ENCODE measurements at places on chromosomes 6 and 20.

DNA sequence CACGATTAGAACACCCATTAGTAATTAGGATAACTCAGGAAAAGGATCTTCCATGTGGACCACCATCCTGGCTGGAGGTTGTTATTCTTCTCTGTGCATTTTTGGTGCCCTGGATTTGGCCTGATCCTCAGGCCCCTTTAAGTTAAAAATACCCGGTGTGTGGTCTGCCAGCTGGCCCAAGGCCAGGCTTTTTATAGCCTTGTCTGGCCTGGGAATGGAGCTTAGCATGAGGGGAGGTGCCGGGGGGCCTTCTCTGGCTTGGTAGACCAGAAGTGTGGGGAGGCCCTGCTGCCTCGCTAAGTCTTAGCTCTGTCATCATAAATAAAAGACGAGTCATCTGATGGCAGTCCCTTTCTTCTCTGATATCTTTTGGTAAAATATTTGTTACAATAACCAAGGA is 71.4 kb downstream of the ARID1B start:
- no peak for DNase-seq

- DNase-seq = no peak
Observed at GRCh38 chr6:75117701-75118100, 88.2 kb downstream of the COL12A1 start.

- DNase-seq = no peak
Observed at GRCh38 chr6:147055821-147056392, 148.3 kb upstream of the STXBP5 start.

DNA sequence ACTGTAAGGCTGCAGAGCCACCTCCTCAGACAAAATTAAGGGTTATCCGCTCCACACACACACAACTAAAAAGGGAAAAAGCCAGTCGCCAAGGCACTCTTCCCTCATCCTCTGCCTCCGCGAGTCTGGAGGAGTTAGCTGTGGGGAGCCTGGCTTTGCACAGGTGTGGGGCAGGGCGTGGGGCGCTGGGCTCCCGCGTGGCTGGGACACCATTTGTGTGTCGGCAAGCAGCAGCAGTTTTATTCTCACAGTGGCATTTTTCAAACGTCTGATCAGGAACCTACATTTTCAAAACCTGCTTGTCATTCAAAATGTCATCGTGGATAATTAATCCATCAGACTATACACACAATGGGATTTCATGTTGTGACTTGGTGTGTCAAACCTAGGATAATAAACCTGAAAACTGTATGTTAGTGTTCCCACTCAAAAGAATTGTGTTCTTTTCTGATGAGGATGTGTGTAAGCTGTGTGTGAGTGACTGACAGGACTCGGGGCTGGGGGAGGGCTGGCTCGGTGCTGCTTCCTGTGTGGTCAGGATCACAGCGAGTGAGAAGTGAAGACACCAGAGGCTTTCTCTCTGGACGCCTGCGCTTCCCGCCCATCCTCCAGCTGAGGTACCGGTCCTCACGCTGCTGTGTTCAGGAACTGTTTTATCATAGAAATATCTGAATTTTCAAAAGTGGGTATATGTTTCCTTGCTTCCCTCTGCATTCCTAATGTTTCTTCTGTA is 83.1 kb downstream of the IRF4 start:
- DNase-seq = peak; percentile 77

DNA sequence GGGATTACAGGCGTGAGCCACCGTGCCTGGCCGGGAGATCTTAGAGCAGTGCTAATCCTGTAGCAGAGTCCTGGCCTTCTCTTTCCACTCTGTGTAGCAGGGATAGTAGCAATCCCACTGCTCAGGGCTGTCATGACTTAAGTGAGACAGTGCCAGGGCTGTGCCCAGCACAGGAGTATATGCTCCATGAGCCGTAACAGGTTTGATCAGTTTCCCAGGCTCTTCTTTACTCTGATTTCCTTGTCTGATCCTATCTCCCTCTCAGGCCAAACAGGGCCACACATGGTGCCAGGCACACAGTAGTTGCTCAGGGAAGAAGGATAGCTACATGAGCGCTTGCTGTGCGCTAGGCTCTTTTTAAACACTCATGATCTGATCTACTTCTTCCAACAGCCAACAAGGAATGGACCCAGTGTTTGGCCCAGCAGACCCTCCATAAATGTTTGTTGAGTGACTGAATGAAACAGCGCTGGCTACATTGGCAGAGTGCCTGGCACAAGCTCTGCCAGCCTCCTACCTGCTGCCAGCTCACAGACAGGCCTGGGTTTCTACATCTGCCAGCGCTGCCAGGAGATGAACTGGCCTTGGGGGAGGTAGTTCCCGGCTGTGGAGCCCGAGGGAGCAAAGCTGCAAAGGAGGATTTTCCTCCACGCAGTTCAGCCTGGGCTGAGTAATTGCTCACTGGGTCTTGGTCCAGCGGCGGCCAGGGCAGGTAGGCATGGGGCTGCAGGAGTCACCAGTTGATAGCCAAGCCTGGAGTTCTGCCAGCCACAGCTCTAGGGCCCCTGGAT is 36.9 kb downstream of the SNAI1 start:
- no peak for DNase-seq

DNA sequence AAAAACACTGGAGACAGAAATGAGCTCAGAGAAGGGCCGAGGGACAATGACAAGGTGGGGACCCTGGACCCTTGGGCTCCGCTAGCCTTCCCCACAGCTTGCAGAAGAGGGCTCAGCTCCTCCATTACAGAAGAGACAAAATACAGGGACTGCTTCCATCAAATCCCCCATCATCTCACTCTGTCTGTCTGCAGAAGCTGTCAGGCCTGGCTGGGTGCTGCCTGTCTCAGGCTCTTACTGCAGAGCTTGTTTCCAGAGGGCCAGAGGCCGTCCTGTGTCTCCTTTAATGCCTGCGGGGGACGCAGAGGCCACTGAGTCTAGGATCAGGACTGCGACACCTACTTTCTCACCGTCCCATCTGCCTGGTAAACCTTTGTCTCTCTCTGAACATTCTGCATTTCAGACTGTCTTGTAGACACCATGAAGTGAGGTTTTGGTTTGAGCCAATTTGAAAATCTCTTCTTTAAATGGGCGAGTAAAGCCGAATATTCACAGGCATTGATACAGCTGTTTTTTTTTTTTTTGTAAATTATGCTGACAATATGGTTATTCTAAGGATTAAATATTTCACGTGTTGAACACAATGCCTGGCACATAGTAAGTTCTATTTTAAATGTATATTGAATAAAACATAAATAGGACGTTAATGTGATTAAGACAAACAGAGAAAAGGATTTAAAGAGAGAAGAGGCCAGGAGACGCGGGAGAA is 28.3 kb downstream of the RNASET2 start:
- DNase-seq = no peak

DNA sequence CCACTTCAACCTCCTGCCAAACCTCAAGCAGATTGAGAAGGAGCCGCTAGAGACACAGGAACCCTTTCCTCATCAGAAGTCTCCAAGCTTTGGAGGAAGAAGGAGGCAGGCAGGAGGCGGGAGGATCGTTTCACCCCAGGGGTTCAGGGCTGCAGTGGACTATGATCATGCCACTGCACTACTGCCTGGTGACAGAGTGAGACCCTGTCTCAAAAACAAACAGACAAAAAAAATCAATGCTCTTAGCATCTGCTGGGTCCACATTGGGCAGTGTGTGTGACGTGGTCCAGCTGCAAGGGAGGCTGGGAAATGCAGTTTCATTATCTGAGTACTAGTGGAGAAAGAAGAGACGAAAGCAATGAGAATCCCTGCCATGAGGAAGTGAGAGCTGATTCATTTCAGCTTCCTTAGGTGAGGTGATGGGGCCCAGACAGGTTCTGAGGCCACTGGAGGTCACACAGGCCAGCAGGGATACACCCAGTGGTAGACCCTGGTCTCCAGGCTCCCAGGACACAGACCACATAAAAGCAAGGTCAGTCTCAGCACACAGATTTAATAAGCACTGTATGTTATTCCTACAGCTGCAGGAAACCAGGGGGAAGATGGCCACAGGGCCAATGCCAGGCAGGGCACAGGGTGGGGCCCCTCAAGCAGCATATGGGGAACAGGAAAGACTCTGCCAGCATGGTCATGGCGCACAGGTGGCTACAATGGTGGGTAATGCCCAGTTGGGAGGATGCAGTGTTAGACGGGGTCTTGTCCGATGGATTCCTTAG is 4.3 kb downstream of the GFRA4 start:
- DNase-seq = no peak

GRCh38 chr6:21771626-21772320 is 178.2 kb downstream of the SOX4 start:
- DNase-seq = no peak

DNA sequence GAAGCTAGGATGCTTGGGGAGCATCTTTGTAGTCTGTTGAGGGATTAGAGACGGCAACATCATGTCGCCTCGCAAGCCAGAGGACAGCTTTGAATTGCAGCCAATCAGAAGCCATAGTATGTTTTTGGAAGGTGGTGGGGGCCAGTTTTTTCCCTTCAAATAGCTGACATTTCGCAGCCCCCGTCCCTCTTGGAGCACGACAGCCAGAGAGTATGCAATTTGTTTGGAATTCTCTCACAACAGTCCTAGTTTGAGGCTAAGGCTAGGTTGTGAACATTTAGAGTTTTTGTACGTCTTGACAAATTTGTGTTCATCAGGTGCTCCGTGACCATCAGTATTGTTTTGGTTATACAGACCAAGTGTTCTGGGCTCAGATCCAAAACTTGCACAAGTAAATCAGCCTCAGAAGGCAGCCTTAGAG is 83.3 kb downstream of the PLCB1 start:
- DNase-seq = no peak

GRCh38 chr6:17621003-17621402 is 20.9 kb downstream of the FAM8A1 start:
- no peak for DNase-seq

GRCh38 chr6:41375598-41376151 is 40.3 kb downstream of the NCR2 start:
- DNase-seq = no peak

- DNase-seq = no peak
Observed at GRCh38 chr6:42507901-42508300, 55.9 kb upstream of the UBR2 start.

- DNase-seq = no peak
Observed at GRCh38 chr6:42226645-42227143, 9.0 kb upstream of the MRPS10 start.

GRCh38 chr20:56993020-56993559 is 273.4 kb downstream of the BMP7 start:
- DNase-seq = no peak

- no peak for DNase-seq
Observed at GRCh38 chr6:56655249-56655648, 12.6 kb upstream of the DST start.

GRCh38 chr6:145534989-145535388 is 200.3 kb downstream of the EPM2A start:
- DNase-seq = no peak

DNA sequence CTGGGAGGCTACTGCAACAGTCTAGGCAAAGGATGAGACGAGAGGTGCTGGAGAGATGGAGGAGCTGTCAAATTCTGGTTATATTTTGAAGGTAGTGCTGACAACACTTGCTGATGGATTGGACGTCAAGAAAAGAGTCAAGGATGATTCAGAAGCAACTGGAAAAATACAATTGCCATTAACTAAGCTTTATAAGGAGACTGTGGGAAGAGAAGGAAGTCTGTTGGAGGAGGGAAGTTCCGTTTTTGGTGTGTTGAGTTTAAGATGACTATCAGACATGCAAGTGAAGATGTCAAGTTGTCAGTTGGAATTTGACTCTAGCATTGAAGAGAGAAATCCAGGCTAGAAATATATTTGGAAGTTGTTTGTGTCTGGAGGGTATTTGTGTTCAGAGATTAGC is 358.1 kb downstream of the RNGTT start:
- no peak for DNase-seq

DNA sequence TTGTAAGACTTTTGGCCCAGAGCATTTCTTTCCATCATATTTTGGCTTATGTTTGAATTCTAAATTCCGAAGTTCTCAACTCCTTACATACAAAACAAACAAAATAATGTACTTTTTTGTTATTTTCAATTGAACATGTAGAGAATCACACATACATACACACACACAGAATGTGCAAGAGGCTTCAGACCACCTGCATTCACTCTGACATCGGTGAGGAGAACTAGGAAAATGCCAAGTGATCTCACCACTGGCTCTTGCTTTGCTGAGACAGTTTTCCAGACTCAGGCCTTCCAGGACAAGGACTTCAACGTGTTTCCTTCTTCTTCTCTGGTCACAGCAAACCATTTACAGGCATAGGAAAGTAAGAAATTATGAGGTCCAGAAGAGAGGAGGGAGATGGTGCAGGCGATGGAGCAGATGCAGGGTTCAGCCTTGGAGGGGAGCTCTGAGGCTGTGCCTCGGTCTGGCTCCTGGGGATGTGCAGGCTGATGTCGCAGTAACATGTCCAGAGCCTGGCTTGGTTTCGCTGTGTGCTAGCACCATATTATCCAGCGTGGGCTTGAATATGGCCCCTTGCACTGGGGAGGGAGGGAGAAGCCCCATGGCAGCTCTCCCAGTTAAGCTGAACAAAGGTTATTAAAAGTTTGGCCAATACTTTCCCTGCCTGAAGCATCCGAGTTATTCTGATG is 93.4 kb downstream of the DACT2 start:
- no peak for DNase-seq

GRCh38 chr20:47428851-47429336 is 72.4 kb upstream of the ZMYND8 start:
- DNase-seq = no peak

- DNase-seq = peak; percentile 84
Observed at GRCh38 chr6:143806282-143807102, 36.6 kb upstream of the LTV1 start.

- no peak for DNase-seq
Observed at GRCh38 chr6:29757282-29757681, 34.0 kb downstream of the HLA-F start.

DNA sequence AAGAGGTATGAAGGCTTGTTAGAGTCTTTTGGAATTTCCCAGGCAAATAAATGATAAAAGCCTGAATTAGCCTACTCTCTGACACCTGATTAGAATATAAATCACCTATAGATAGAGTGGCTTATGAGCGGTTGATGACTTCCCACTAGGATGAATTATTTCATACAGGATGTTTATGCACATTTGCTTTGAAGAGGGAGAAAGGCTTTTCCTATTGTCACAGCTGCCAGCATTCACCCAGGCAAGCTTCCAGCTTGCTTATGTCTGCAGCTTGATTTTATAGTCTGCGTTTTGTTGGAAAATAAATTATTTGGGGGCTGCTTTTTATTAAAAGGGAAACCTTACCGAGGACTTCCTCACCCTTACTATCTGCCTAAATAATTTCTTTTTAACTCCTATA is 51.3 kb upstream of the EIF2S2 start:
- DNase-seq = no peak

- DNase-seq = no peak
Observed at GRCh38 chr6:159257846-159258245, 88.6 kb downstream of the FNDC1 start.

GRCh38 chr6:28312939-28313338 is 23.0 kb downstream of the ZSCAN31 start:
- DNase-seq = no peak

- no peak for DNase-seq
Observed at GRCh38 chr6:113893866-113894265, 36.7 kb downstream of the MARCKS start.

- DNase-seq = no peak
Observed at GRCh38 chr6:47061309-47062300, 19.5 kb upstream of the ADGRF1 start.

- no peak for DNase-seq
Observed at GRCh38 chr6:14754751-14755513, 490.9 kb upstream of the JARID2 start.
